ENCODE measurements at places on chromosomes 11 and 22.
A peak's percentile ranks its signal among the peaks of the same experiment; 100 is the strongest.

- no peak for DNase-seq
These were observed 178.4 kb downstream of the NAV2 start for GRCh38 chr11:19891022-19891421.

GRCh38 chr11:46383974-46384701, 2.7 kb downstream of the MDK start:
- DNase-seq: no peak

- no peak for DNase-seq
These were observed 48.6 kb upstream of the CD82 start for GRCh38 chr11:44516688-44517507.

DNA sequence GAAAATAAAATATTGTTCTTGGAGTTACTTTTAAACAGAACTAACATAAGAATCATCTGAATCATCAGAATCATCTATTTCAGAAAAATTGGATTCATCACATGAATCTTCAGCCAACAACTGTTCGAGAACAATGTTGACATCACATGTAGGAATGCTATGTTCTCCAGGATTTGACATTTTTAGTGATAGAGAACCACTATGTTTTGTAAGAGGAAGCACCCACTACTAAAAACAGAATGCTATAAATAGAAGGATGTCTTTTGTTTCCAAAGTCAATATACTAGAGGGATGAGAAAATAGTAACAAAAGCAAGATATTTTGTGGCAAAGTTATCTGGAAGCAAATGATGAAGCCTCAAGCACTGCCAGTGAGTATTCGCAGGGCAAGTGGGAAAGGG, 263.4 kb upstream of the DDI1 start:
- DNase-seq: no peak

DNA sequence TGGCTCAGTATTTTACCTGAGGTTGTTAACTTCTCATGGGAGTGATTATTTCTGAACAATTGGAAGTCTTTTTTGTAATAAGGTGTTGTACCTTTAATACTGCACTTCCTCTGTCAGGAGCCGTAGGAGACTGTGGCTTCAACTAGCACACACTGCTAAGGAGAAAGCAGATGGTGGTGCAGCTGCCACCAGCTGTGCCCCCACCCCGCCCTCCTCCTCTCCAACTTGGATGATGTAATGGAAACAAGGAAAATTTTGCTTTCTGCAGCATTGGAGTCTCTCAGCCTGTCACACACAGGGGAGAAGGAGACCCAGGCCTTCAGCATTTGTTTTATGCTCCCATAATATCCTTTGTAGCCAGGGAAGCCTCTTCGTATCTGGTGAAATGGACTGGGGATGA, 91.2 kb downstream of the TEAD1 start:
- DNase-seq: peak; percentile 73

- DNase-seq: no peak
These were observed 14.4 kb downstream of the RNH1 start for GRCh38 chr11:492427-493226.

DNA sequence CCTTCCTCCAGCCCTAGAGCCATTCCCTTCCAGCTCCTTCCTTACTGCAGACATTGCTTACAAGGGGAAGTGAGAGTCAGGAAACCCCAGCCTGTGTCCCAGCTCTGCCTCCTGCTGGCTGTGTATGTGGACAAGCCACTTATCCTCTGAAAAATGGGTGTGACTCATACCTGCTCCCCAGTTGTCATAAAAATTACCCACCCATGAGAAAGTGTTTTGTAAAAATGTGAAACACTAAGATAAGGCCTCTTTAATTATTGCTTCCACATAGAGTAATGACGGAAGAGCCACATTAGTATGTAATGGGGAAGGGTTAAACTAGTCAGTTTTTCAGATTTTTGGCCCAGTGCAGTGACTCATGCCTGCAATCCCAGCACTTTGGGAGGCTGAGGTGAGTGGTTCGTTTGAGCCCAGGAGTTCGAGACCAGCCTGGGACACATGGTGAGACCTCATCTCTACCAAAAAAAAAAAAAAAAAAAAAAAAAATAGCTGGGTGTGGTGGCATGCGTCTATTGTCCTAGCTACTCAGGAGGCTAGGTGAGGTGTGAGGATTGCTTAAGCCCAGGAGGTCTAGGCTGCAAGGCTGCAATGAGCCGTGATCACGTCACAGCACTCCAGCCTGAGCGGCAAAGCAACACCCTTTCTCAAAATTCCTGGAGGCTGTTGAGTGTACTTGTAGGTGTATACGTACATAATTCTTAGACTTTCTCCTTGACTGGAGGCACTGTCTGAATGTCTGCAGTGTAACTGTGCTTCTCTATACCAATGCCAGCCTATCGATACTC, 84.9 kb downstream of the CTTN start:
- no peak for DNase-seq

- DNase-seq: no peak
These were observed 1408.8 kb downstream of the TBC1D22A start for GRCh38 chr22:48171271-48171691.

GRCh38 chr11:77084581-77085191, 17.9 kb downstream of the CAPN5 start:
- no peak for DNase-seq

DNA sequence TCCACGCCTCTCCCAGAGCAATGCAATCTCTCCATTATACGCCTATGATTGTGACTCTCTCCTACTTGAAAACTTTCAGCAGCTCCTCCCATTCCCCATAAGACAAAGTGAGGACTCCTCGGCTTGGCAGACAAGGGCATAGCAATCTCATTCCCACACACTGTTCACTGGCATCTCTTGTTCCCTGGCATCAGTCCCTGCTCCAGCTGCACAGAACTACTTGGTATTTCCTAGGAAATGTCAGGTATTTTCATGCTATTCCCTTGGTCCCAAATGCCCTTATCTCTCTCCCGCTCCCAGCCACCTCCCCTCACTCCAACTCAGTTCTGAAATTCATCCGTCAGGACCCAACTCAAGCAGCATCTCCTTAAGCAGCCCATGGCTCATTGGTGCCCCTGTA, 28.4 kb downstream of the TMPRSS5 start:
- no peak for DNase-seq

GRCh38 chr11:67468056-67468455, 995 bp downstream of the TMEM134 start:
- DNase-seq: no peak

GRCh38 chr11:1921574-1922141, 2.2 kb downstream of the TNNT3 start:
- no peak for DNase-seq

- DNase-seq: no peak
These were observed 904 bp downstream of the SLC35F2 start for GRCh38 chr11:107857550-107858216.

- no peak for DNase-seq
These were observed 25.7 kb upstream of the MSANTD2 start for GRCh38 chr11:124825876-124826275.

- DNase-seq: no peak
These were observed 1410.2 kb downstream of the BRD1 start for GRCh38 chr22:48417225-48418070.

DNA sequence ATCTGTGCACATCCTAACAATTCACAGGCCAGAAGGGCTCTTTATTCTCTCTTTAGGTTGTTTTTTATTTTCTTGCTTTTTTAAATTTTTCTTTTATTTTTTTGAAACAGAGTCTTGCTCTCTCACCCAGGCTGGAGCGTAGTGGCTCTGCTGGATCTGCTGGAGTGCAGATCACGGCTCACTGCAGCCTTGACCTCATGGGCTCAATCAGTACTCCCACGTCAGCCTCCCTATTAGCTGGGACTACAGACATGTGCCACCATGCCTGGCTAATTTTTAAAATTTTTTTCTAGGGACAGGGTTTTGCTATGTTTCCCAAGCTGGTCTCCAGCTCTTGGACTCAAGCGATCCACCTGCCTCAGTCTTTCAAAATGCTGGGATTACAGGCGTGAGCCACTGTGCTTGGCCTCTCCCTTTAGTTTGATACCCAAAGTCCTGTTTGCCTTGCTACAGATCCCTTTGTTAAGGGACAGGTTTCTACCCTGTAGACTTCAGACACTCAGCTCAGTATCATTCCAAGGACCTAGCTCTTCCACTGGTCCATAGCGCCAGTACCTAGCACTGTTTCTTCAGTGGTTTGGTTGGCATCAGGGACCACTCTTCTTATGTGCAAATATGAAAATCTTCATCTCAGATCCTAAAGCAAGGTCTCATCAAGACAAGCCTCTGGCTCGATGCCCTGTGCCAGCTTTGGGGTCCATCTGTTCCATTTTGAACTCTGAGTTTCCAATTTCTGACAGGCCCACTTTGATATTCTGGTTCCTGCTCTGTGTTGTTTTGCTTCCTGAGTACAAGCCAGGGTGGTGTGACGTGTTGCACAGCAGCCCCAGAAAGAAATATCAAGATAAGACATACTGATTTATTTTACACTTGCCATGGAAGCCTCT, 211.7 kb downstream of the FAT3 start:
- DNase-seq: no peak

DNA sequence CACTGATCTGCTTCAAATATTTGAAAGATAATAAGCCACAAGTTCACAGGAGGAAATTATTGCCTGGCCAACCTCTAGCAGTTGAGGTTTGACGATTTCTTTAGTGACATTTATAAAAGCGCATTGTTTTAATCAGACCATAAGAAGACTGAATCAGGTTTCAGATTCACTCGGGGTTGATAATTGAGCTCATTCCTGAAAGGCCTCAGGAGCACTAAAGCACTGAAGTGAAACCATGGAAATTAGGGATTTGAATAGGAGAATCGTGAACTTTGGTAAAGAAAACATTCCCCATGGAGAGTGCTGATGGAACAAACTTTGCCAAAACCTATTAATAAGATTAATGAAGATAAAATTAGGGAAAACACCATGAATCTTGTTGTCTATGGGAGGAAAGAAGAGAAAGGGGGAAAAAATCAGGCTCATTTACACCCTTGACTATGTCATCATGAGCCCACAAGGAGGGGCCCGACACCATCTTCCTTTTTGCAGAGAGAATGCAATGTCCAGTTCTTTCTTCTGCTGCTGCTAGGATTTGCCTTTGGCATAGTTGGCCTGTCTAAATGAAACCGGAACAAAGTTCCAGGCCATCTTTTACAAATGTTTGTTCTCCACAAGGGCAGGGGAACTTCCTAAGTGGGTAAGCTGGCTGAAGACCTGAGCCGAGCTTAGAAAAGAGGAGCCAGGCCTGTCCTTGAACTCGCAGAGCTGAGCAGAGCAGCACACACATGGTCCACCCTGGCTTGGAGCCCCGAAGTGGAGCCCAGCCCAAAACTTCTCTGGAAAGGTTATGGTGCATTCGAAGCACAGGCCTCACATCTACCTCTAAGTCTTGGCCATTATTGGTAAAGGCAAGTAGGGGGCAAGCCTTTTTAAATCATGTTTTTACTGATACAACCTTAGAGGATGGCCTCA, 56.1 kb upstream of the EIF3M start:
- no peak for DNase-seq

DNA sequence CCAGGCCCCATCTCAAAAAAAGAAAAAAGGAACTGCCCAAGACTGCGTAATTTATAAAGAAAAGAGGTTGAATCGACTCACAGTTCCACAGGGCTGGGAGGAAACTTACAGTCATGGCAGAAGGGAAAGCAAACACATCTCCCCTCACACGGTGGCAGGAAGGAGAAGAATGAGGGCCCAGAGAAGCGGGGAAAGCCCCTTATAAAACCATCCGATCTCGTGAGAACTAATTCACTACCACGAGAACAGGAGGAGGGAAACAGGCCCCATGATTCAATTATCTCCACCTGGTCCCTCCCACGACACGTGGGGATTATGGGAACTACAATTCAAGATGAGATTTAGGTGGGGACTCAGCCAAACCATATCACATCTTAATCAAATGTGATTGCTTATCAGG, 82.2 kb downstream of the BUD13 start:
- DNase-seq: no peak

DNA sequence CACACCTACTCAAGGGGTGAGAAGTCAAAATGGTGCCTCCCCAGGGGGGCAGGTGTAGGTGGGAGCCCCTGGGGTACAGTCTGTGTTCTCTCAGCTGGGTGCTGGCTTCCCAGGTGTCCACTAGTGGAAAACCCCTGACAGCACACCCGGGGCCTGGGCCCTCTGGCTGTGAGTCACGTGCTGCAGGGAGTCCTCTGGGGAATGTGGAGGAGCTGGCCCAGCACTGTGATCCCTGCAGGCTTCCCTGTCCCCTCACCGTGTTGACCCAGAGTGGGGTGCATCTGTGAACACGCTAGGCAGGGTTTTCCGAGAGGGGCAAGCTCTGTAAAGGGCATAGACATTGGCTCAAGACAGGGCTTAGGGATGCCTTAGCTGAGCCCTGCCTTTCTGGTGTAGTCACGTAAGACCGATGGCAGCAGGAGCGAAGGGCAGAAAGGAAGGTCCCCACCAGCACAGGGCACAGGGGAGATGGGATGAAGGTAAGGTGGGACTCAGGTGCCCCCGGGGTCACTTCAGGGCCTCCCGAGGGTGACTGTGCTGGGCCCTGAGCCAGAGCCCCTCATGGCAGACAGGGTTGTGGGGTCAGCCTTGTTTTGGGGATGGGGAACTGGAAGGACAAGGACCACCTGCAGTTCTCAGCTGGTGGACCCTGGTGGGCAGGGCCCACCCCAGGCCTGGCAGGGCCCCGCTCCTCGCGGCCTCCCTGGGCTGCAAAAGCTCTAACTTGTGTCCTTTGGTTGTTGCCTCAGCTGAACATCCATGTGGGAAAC, 14.1 kb downstream of the DERL3 start:
- no peak for DNase-seq

DNA sequence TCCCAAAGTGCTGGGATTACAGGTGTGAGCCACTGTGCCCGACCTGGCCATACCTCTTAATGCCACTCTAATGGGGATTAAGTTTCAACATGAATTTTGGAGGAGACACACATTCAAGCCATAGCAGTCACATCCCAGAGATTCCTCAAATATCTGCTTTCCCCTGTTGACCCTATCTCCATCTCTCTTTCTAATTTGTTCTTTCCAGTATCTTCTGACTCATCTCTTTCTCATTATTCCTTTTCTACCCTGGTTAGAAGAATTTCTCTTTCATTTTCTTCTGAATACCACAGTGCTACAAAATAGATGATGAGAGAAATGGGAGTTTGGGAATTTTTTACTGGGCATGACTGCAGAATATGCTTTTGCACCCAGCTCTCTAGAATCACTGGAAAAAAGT, 5.1 kb downstream of the OR10V1 start:
- no peak for DNase-seq
